ENCODE measurements at places on chromosomes 4 and X.
A peak's percentile ranks its signal among the peaks of the same experiment; 100 is the strongest.

DNA sequence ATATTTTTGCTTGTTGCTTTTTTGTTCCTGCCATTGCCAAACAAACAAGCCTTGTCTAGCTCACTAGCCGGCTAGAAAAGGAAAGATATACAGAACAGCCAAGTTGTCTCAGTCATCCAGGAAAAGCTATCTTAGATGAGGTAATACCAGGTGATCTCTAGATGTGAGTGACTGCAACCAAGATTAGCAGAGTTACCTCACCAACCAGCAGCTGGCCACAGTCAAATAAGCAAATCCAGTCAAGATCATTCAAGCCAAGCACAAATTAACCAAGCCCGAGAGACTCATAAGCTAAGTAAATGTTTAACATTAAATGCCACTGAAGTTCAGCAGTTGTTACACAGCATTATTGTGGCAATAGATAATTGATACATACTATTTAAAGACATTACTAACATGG lies 108.6 kb downstream of the CENPC start:
- DNase-seq = peak; percentile 27

DNA sequence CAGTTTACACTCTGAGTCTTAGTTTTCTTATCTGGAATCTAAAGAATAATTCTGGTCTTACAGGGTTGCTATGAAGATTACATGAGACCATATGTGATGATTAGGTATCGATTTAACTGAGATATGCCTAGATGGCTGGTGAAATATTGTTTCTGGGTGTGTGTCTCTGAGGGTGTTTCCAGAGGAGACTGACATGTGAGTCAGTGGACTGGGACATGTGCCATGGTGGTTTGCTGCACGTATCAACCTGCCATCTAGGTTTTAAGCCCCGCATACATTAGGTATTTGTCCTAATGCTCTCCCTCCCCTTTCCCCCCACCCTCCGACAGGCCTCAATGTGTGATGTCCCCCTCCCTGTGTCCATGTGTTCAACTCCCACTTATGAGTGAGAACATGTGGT lies 186.0 kb upstream of the CXorf66 start:
- DNase-seq = no peak

GRCh38 chrX:140360284-140360683 lies 144.6 kb downstream of the SOX3 start:
- DNase-seq = no peak

GRCh38 chr4:5572114-5572513 lies 136.2 kb downstream of the EVC2 start:
- no peak for DNase-seq

DNA sequence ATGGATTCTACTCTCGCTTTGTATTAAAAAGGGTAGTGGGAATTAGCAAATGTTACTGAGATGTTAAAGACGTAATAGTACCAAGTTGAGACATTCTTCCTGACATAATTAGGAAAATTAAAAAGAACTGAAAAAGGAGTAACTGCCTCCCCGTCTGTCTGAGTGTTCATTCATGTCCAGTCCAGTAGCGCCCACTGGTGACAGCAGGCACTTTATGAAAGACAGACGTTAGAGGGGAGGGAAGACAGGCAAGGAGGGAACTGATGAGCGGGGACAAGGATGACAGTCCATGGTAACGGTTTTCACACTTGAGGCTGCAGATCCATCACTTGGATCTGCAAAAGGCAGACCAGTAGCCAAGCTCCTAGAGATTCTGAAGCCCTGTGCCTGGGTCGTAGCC lies 326.7 kb downstream of the STK32B start:
- DNase-seq = peak; percentile 15

DNA sequence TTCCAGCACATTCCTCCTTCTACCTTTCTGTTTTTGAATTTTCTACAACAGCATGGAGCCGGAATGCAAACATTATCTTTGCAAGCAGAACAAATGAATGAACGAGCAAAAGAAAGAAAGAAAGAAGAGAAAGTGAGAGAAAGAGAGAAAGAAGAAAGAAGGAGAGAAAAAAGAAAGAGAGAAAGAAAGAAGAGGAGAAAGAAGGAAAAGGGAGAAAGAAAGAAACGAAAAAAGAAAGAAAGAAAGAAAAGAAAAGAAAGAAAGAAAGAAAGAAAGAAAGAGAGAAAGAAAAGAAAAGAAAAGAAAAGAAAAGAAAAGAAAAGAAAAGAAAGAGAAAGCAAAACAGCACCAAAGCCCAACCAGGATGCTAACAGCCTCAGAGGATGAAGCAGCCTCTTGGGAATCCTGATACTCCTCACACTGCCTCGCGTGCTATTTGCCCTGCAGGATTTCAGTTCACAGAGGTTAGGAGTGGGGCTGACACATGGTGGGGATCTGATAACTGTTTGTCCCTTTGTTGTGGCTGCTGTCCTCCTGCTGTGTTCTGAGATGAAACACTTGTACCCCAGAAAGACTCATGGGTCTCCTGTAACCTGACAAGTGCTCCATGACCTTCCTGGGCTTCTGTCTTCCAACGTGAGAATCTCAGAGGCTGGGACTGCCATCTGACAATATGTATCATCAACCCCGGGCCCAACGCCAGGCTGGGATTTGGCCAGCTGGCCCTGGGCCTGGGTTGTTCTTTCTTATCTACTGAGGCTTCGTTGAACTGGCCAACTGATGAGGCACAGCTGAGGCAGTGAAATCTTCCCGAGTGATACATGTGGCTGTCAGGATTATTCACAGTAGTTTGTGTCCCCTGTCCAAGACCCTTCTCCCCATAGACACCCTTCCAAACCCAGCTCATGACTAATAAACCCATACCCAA lies 61.0 kb downstream of the SEPSECS start:
- DNase-seq = peak; percentile 63

DNA sequence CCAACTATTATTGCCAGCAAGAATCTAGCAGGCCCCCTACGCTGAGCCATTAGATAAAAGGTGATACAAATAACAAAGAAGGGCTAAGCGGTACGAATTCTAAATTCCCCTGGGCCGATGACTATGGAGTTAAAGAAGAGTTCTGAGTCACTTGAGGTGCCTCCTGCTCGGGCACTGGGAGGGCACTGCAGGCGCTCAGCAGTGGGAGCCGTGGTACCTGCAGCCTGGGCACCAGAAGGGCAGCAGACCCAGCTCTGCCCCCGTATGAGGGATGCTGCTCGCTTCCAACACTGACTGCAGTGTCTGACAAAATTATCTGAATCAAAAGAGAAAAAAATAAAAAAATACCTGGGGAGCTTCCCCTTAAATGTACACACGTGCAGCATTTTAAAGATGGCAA lies 44.1 kb upstream of the MTNR1A start:
- DNase-seq = no peak

Measured in IMR-90 (cell line).